ENCODE measurements at places on chromosomes 2 and 18.
A peak's percentile ranks its signal among the peaks of the same experiment; 100 is the strongest.

GRCh38 chr2:196384729-196385128 is 213.4 kb upstream of the STK17B start:
- no peak for DNase-seq

DNA sequence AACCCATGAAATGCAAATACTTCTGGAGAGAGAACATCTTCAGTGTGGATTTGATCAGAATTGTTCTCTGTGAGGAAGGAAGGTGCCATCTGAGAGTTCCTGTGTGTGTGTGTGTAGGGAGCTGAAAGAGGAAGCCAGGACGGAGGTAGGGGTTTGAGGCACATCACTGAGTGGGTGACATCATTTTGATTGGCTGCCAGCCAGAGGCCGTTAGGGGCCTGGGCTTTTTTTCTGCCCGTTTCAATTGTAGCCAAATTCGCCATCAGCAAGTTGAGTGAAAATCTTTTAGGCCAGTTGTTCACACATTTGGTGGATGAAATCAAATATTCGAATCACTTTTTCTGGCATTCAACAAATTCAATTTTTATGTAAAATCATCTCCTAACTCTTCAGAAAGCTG is 48.9 kb downstream of the TSN start:
- DNase-seq: peak; percentile 77

GRCh38 chr2:85905187-85905666 is 16.4 kb upstream of the ST3GAL5 start:
- DNase-seq: no peak

DNA sequence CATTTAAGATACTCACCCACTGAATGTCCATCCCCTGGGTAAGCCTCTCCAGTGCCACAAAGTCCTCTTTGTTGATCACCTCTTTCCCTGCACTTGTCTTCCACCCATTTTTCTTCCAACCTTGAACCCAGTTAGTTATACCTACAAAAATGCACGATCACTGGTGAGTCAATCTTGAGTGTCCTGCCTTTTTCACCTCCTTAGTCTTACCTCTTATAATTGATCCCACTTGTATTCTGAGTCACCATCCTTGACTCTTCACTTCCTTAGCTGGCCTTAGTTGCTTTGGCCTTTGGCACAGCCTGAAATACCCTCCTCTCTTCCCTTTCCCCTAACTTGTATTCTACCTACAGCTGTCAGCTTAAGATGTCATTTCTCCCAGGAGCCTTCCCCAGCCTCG is 10.2 kb downstream of the RNASEH1 start:
- no peak for DNase-seq

DNA sequence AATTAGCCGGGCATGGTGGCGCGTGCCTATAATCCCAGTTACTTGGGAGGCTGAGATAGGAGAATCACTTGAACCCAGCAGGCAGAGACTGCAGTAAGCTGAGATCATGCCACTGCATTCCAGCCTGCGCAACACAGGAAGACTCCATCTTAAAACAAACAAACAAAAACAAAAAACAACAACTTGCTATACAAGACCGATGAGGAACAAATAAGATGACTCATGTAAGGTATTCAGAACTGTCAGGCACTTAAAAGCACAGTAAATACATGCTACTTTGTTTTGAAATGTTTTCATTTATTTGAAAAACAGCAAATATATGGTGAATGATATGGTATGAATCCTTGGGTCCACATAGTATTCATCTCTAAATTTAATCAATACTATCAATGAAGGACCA is 66.7 kb downstream of the TRIP12 start:
- no peak for DNase-seq

- DNase-seq: no peak
Observed at GRCh38 chr2:238488347-238488826, 61.7 kb downstream of the ASB1 start.

DNA sequence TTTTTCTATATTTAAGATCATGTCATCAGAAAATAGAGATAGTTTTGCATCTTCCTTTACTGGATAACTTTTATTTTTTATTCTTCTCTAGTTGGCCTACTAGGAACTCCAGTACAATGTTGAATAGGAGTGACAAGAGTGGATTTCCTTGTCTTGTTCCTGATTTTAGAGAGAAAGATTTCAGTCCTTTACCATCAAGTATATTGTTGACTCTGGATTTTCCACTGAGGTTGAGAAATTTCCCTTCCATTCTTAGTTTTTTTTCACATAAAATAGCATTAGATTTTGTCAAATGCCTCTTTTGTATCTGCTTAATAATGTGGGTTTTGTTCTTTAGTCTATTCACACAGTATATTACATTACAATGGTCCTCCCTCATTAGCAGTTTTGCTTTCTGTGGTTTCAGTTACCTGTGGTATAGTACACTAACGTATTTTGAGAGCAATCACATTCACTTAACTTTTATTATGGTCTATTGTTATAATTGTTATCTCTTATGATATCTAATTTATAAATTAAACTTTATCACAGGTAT is 105.5 kb downstream of the THADA start:
- DNase-seq: no peak

GRCh38 chr2:42050703-42051542 is 3.1 kb downstream of the PKDCC start:
- no peak for DNase-seq

DNA sequence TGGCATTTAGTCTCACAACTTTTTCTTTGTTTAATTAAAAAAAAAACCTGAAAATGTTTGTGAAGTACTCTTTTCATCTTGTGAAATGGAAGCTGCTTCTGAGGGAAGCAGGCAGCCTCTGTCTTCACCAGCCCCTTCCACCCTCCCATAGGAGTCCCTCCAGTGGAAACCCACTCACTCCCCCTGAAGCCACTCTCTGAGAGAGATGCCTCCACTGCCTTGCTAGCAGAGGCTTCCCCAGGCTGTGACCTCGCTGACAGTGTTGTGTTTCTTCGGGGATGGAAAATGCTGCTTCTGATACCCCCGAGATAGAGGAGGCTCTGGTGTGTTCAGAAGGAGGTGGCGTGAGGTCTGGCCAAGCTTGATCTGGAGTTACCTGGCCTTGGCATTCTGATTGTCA is 59.9 kb downstream of the SH3RF3 start:
- no peak for DNase-seq

GRCh38 chr2:187526792-187527191 is 27.4 kb downstream of the TFPI start:
- DNase-seq: no peak

- no peak for DNase-seq
Observed at GRCh38 chr2:196558497-196558896, 81.0 kb upstream of the CCDC150 start.

DNA sequence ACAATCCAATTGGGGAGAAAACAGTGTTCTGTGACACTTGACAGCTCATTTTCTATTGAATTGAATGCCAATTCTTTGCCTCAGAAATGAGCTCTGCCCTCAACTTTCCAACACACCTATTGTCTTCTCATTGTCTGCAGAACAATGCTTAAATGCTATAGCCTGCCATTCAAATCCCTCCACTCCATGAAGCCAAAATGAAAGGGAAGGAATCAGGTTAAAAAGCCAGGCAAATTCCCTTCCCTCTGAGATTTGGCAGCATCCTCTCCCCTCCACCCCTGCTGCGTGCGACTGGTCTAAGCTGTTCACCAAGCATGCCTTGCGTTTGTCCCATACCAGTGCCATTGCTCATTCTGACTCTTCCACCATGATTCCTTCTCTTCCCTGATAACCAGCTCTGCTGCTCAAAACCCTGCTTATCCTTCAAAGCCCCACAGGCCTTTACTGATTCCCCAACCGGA is 32.4 kb upstream of the TMEM131 start:
- DNase-seq: no peak

DNA sequence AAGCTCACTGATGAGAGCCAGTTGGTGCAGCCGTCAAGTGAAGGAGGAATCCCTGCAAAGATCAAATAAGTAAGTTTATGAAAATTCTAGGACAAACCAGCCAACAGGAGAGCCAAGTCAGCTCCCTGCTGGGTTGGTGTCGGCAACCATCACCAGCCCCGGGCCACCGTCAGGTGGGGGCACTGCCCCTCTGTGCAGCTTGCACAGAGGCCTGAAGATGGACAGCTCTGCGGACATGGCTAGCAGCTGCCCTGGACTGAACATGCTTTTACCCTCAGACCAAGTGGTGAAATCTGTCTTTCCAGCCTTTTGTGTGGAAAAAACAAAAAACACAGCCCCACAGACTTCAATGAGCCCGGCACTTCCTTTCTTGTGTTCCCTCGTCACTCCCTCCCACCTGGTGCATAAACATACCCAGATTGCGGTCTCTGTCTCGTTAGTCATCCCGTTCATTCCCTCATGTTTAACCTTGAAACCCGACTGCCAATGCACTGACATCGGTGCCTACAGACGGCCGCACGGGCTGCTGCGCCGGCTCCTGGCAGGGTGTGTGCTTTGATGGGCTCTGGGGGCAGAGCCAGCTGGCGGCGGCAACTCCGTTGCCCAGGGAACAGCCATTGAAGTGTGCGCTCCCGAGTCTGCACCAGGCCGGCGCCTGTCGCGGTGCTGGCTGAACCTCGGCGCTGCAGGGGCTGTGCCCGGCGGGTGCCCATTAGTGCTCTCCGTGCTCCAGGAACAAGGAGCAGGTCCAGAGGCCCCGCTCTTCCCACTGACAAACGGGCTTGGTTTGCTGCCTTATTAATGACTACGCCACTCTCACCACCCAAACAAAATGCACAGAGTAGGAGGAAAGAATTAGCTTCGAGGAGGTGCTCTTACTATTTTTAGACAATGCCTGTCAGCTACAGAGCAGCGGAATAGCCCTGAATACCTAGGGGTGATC is 95.3 kb downstream of the EIPR1 start:
- DNase-seq: peak; percentile 93

- no peak for DNase-seq
Observed at GRCh38 chr2:127859712-127860085, 1.7 kb upstream of the POLR2D start.

Measured in DMS153 (cell line).